ENCODE measurements at places on chromosomes 7 and 10.

GRCh38 chr10:117804470-117805011 is 242.2 kb downstream of the RAB11FIP2 start:
- DNase-seq = no peak

GRCh38 chr7:98760201-98760651 is 109.6 kb downstream of the TMEM130 start:
- peak; percentile 46 for DNase-seq

DNA sequence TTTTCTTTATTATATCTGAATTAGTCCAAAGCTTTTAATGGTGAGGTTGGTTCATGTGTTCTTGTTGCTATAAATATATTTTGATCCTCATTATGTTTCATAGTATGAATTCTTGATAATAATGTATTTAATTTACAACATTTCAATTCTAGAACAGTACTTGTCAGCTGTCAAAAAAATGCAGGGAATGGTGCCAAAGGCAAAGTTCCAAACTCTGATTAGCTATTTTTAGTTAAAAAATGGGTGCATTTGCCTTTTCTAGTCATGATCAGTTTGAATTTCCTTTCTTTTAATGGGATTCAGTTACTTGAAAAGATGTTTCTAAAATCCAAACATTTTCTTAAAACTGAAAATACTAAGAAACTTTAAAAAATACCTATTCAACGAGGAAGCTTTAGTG is 49.6 kb downstream of the ANKIB1 start:
- no peak for DNase-seq

DNA sequence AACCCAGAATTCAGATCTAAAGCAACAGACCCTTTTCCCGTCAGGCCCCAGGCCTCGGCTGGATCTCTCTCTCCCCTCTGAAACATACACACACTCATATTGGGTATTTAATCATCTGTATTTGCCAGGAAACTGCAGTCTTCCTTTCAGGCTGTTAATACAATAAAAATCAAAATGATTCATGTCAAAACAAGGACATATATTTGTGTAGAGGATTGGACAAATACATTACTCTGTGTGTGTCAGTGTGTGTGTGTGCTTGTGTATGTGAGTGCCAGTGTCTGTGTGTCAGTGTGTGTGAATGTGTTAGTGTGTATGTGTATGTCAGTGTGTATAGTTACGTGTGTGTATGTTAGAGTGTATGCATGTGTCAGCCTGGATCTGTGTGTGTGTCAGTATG is 90.8 kb downstream of the JCAD start:
- no peak for DNase-seq

- no peak for DNase-seq
These were observed 203.4 kb upstream of the AGR3 start for GRCh38 chr7:17085186-17085585.

DNA sequence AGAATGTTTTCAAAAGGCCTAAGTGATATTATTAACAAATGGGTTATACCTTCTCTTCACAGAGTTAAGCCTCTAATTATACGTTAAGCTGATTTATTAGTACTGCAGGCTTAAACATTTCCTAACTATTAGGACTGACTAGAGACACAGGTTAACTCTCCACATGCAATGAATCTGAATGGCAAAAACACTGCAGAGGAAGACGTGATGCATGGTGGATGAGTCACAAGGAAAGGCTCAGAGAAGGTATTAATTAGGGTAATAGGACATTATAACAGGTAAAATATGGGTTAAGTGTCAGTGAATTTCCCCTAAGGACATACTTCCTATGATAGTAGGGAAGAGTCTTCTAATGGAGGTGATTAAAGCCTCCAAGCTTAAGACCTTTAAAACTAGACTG is 24.7 kb upstream of the SEM1 start:
- DNase-seq = no peak

- DNase-seq = no peak
These were observed 3.5 kb downstream of the TEX36 start for GRCh38 chr10:125679436-125679835.

- peak; percentile 31 for DNase-seq
These were observed 56.2 kb downstream of the ARMC3 start for GRCh38 chr10:22984066-22984465.

DNA sequence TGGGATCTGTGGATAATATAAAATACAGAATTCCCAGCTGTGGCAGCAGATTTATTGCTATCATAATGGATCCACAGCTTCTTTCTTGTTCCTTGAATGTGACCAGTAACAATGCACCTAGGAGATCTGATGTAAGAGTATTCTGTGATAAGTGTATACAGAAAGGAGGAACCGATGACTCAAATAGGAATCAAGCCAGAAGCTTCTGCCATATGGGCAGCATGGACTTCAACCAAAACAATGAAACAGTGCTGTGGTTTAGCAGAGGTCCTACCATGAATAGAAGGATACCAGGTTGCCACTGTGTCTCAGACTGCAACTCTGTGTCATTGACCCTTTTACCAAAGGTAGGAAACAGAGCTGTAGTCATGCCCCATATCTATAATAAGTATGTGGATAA is 81.8 kb downstream of the PTPRZ1 start:
- peak; percentile 73 for DNase-seq

GRCh38 chr10:35691522-35692236 is 49.6 kb upstream of the FZD8 start:
- DNase-seq = no peak

DNA sequence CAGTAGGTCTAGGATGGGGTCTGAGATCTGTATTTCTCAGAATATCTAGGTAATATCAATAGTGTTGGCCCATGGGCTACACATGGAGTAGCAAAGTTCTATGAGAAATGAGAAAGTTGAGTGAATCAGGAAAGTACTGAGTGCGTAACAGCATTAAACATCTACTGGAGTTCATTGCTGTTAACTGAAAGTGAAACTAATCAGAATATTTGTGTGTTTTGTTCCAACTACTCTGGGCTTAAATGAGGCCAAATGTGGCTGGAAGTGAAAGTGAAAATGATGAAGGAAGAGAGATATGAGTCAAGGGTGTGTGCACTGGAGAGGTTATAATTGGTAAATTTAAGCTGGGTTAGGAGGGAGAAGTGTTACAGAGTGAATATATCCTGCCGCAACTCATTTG is 46.5 kb downstream of the TMEM106B start:
- peak; percentile 55 for DNase-seq

GRCh38 chr7:134920026-134920753 is 66.1 kb upstream of the AGBL3 start:
- DNase-seq = peak; percentile 92

- peak; percentile 64 for DNase-seq
These were observed 8.7 kb upstream of the GLRX3 start for GRCh38 chr10:130127364-130128061.

GRCh38 chr10:93267521-93267920 is 193.8 kb downstream of the CYP26A1 start:
- no peak for DNase-seq

- DNase-seq = no peak
These were observed 62.4 kb upstream of the WDR11 start for GRCh38 chr10:120788771-120789170.

Data from fibroblast of mammary gland (primary cell).